RWPE1 (cell line): ENCODE measurements at places on chromosomes 6 and 20.
A peak's percentile ranks its signal among the peaks of the same experiment; 100 is the strongest.

- DNase-seq: no peak
Observed at GRCh38 chr20:41436679-41437078, 70.1 kb upstream of the EMILIN3 start.

DNA sequence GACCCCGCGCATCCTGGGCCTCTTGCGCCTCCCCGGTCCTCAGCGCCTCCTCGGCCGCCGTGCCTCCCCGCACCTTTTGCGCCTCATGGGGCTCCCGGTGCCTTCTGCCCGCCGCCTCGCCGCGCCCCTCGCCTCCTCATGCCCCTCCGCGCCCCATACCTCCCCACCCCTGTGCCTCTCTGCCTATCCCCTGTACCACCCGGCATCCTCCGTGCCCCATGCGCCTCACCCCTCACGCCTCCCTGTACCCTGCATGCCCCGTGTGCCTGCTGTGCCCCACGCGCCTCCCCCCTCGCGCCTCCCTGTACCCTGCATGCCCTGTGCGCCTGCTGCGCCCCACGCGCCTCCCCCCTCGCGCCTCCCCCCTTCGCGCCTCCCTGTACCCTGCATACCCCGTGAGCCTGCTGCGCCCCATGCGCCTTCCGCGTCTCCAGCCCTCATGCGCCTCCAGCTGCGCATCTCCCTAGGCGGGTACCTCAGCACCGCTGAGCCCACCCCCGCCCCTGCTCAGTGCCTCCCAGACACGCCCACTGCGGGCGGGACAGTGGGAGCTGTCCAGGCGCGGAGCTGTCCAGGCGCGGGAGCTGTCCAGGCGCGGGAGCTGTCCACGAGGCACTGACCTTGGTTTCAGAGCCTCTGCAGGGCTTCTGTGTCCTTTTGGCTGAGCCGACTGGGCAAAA is 37.1 kb downstream of the IGF2R start:
- DNase-seq: no peak

DNA sequence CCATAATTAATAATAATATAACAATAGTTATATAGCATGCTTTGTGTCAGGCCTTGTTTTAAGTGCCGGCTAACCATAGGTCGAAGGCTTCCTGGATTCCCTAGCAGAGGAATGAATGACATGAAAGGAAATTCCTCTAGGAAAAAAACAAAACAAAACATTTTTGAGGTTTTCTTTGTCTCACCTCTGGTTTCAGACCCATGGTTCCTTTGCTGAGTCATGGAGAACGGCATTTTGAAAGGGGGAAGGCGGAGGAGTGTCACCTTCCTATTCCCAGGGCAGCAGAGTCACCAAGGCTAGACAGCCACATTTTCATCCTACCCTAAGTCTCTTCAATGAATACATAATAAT is 25.3 kb upstream of the CCND3 start:
- peak; percentile 72 for DNase-seq

- DNase-seq: no peak
Observed at GRCh38 chr20:37265152-37265551, 3.5 kb upstream of the GHRH start.

DNA sequence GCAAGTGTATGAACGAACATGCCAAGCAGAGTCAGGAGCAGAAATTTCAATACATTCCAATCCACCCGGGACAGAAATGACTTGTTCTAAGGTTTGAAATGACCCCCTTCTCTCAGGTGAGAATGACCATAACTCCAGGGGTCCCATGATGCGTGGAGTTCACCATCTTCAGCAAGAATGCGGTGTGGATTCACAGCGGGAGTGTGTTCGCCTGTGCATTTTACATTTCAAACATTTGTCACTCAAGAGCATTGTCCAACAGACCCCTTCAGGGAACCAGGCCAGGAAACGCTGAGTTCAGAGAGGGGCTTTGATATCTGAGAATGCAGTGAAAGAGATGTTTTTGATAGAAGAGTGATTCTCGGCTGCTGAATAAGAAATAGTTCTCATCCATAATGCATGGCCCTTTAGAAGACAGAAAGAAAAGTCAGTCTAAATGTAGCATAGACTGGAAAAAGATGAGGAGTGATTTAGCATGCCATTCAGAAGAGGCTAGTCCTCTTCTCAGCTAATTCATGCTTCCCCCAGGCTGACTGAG is 200.3 kb upstream of the KCNG1 start:
- DNase-seq: no peak

DNA sequence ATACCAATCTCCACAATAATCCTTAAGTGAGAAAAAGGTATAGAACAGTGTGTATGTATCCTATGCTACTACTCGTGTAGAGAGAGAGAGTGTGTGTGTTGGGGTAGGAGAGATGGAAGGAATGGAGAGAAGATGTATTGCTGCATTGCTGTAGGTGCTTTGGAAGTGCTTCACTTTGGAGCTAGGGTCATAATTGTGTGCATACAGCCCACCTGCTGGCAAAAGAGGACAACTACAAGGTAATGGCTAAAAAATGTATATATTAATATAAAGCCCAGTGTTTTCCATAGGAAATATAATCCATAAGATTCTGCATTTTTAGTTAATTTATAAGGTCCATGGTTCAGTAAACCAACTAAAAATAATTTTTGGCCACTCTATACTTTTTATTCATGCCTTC is 36.1 kb downstream of the SERAC1 start:
- DNase-seq: peak; percentile 39

GRCh38 chr6:5998711-5999687 is 7.7 kb downstream of the NRN1 start:
- no peak for DNase-seq

DNA sequence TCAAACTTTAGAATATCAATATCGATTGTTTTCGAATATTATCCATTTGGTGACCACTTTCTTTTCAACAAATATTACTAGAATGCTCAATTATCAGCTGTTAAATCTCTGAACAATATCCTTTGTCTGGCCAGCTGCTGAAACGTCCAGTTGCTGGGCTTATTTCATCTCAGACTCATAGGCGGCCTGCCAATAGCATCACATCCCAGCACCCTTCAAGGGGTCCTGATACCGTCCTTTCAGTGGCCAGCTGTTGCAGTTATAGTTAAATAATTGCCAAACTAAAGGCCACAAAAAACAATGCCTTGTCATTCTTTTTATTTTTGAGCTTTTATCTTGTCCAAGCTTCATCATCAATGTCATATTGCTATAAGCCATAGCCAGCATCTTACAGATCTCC is 1006.8 kb upstream of the MANEA start:
- no peak for DNase-seq

DNA sequence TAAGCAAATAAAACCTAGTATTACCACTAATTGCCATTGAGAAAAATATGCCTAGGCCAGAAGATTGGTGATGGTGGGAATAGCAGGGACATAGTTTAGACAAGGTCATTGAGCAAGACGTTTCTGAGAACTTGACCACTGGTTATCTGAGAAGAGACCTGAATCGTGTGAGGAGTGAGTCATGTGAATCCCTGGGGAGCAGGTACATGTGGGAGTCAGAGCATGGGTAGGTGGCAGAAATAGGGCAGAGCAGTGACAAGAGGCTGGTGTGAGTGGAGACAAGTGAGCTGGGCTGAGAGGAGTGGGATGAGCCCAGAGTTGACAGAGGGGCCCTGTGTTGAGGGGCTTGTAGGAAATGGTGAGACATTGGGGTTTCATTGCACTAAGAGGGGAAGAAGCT is 16.4 kb downstream of the MICA start:
- no peak for DNase-seq

DNA sequence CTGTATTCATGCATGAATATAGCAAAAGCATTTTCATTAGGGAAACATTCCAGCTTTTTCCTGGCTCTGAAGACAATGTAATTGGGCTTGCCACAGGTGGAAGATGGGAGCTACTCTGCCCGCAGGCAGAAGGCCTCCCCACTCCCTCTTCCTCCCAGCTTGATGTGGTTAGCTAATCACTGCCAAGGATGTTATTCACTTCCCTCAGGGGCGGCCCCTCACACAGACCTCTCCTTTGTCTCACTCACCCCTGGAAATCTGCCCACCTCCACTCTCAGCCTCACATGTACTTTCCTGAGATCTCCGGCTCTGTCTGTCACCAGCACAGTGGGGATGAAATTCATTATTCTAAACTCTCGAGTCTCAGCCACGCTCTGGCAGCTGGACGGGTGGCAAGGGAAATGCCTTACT is 100.7 kb downstream of the ANKRD60 start:
- DNase-seq: peak; percentile 99

- no peak for DNase-seq
Observed at GRCh38 chr20:51353491-51353890, 189.0 kb downstream of the NFATC2 start.

DNA sequence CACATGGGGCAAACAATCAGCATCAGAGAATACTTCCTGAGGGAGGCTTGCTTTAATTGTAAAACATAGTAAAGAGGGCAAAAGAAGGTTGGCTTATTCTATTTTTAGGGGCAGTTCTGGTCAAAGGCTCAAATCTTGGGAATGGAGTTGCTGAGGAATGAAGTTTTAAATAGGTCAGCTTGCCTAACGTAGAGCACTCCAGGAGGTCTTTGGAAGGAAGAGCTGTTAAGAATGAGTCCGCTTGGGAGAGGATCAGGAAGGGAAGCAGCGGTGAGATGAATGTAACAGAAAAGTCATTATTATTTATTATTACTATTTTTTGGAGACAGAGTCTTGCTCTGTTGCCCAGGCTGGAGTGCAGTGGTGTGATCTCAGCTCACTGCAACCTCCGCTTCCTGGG is 108.7 kb downstream of the ZFAND3 start:
- DNase-seq: no peak

DNA sequence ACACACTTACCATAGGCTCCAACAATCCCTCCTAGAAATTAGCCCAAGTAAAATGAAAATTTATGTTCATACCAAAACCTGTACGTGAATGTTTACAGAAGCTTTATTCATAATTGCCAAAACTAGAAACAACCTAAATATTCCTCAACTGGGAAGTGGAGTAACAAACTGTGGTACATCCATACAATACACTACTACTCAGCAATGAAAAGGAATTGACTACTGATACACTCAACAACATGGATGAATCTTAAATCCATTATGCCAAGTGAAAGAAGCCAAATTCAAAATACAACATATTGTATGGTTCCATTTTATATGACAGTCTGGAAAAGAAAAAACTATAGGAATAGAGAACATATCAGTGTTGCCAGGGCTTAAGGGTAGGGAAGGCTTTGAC is 19.7 kb upstream of the MMP24 start:
- DNase-seq: no peak

DNA sequence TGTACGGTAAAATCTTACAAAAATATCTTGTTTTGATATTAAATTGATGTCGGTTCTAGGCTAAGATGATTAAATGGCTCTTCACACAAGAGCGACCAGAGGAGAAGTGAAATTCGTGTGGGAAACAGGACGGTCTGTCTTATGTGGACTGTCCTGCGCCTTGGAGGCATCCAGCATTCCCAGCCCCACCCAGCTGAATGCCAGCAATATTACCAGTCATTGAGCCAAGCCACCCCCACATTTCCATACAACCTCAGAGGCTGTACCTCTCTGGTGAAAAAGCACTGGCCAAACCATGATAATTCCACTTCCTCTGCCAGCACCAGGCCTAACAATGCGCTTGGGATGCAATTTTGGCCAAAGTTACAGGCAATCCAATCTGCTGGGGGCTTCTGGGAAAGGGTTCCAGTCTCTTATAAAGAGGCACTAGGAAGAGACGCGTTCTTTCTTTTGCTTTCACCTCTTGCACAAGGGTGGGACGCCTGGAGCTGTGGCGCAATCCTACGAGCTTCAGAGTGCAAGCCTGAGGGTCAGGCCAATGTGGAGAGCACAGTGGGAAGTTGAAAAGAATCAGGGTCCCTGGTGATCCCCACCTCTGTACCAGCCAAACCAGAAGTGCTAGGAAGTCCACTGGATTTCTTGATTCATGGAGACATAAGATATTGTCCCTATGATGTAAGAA is 213.1 kb downstream of the PREX1 start:
- DNase-seq: peak; percentile 90

DNA sequence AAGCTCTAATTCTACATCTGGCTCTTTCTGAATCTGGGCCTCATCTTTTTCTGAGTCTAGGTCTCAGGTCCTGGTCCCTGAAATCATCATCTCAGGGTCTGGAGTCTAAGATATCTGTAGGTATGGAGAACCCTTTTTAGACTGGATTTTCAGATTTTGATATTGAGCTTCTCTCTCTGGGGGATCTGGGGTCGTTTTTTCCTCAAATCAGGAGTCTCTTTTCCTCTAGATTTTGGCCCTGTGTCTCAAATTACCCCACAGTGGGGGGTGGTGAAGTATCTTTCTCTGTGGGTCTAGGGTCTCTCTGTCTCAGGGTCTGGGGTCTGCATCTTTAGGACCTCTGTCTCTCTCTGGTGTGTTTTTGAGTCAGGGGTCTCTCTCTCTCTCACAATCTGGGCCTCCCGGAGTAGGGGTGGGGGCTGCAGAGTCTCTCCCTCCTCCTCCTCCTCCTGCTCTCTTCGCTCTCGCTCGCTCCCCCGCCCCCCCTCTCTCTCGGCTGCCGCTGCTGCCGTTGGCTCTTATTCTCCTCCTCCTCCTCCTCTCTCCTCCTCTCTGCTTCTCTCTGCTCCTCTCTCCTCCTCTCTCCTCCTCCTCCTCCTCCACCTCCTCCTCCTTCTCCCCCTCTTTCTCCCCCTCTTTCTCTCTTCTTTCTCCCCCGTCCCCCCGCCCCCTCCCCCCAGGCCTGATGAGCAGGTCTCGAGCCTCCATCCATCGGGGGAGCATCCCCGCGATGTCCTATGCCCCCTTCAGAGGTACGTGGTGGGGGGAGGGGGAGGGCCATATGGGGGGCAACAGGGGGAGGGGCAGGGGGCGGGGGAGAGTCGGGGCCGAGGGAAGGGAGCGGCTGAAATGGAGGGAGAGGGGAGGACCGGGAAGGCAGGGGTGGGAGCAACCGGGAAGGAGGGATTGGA is at the start of gene SYNGAP1:
Gene SYNGAP1, plus strand, starts transcription at position 486 of the 911 bp plus-strand sequence. Its CDS starts 200 bp downstream, at position 686.
- no peak for DNase-seq

DNA sequence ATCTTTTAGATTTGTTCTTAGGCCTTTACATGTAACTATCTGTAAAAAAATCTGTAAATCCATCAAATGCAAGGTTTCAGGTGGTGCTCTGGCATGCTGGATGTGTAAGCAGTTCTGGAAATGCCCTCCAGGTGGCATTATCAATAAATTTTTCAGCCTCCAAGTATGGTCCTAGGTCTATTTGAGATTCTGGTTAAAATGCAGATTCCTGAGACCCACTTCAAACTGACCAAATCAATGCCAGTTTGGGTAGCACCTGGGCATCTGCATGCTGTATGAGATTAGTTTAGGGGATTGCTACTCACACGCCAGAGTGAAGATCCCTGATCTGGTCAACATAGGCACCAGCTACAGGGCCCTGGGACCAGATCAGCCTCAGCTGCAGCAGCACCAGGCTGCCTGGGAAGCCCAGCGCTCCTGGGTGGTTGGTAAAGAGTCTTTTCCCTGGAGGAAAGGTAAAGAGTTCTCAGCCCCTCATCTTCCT is 507.3 kb upstream of the CITED2 start:
- DNase-seq: peak; percentile 42

DNA sequence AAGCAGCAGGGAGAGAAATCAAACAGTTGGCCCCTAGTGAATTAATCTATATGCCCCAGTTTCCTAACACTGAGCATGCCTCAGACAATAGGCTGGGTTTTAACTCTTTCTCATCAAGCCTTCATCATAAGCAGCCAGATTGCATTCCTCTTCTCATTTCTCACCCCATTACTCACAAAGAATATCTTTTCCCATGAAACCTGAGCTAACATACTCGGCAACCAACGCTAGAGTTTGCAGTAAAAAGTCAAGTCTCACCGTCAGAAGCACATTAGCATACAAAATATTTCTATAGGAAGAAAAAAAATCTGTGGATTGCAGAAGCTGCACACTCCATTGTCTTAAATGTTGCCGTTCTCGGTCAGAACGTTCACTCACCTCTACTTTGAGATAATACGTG is 429.9 kb upstream of the ARID1B start:
- DNase-seq: no peak

- DNase-seq: no peak
Observed at GRCh38 chr20:54526801-54527200, 51.4 kb downstream of the DOK5 start.
